ENCODE measurements at places on chromosomes 4 and X.

DNA sequence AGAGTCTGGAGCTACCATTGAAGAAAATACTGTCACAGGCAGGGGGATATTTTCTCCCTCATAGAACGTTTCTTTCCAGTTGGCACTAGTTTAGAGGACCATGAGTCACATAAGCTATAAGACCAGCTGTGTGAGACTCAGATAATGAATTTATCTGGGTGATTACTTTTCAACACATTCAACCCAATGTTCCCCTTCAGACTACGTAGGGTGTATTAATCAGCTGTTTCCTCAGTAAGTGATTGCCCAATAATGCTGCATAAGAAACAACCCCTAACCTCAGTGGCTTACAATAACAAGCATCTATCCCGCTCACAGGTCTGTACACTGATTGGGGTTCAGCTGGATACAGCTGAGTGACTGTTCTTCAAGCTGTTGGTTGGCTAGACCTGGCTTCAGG lies 38.1 kb downstream of the CBLL2 start:
- no peak for DNase-seq

- no peak for DNase-seq
Observed at GRCh38 chr4:4689694-4690440, 148.0 kb upstream of the STX18 start.

DNA sequence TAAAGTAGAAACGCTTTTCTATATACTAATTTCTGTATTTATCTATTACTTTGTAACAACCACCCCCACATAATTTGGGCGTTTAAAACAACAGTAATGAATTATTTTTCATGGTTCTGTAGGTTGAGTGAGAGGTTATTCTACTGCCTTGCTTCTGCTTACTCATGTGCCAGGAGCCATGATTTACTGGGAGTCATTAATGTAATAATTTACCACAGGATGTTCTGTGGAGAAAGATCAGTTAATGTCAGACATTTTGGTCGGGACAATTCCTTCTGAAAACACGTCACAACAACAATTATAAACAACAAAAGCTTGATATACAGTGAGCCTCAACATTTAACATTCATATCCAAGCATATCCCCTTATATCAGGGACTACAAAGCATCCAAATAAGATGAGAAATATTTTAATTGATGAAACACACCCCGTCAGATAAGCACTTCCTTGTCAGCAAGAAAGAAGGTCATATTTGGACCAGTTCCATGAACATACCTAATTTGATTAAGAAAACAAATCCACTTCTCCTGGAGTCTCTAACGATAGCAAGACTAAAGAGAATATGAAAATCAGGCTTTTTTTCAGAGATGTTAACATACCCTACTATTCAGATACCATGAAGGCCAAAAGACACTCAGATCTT lies 238.5 kb downstream of the PRDM5 start:
- no peak for DNase-seq

GRCh38 chr4:185210102-185210981 lies 944 bp downstream of the SNX25 start:
- peak; percentile 7 for DNase-seq

DNA sequence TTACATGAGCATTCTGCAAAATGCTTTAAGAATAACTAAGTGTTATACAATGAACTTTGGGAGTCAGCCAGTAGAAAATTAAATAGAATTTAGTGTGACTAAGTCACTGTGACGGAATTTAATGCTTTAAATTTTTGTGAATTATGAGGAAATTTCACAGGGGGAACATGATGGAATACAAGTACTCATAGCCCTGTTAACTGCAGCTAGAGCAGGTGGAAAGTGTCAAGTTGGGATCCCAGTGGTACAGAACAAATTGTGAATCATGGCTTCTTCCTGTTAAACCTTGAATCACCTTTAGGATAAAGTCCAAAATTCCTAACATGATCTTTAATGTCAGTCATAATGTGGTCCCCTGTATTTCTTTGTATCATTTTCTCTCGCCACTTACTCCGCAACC lies 212.2 kb upstream of the CENPE start:
- DNase-seq, result no peak

DNA sequence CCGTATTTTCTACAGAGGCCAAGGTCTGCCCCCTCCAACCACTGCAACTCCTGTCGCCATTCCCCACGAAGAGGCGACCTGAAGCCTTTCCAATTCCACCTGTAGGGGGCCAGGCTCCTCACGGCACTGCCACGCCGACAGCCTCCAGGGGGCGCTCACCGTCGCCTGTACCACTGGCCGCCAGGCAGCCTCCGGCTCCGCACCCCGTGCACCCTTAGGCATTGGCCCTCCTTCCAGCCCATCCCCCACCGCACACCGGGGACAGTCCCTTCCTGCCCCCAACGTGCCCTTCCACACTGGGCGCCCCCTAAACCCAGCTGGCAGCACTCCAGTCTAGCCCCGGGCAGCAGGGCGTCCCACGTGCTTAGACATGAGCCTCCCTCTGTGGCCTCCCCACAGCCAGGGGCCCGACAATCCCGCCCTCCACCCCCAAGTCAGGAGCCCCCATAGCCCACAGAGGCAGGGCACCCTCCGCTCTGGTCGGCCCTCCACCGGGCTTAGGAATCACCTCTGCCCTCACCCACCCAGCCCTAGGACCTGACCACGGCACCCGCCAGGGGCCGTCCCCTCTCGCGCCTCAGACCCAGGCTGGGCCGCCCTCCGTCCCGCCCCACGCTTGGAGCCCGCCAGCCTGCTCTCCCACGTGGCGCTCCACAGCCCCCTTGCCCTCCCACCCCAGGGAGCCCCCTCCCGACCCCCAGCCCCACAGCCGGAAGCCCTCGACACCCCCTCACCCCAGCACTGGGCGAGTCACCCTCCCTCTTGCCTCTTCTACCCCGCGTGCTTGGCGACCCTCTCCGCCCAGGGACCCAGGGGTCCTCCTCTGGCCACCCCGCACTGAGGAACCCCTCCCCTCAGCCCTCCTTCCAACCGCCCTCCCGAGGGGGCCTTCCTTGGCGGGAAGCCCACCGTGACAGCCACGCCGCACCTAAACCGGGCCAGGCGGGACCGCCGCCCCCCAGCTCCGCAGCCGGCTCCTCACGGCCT lies 711 bp downstream of the PNMA6E start:
- DNase-seq, result no peak

- no peak for DNase-seq
Observed at GRCh38 chr4:184748251-184748652, 14.4 kb upstream of the CENPU start.

DNA sequence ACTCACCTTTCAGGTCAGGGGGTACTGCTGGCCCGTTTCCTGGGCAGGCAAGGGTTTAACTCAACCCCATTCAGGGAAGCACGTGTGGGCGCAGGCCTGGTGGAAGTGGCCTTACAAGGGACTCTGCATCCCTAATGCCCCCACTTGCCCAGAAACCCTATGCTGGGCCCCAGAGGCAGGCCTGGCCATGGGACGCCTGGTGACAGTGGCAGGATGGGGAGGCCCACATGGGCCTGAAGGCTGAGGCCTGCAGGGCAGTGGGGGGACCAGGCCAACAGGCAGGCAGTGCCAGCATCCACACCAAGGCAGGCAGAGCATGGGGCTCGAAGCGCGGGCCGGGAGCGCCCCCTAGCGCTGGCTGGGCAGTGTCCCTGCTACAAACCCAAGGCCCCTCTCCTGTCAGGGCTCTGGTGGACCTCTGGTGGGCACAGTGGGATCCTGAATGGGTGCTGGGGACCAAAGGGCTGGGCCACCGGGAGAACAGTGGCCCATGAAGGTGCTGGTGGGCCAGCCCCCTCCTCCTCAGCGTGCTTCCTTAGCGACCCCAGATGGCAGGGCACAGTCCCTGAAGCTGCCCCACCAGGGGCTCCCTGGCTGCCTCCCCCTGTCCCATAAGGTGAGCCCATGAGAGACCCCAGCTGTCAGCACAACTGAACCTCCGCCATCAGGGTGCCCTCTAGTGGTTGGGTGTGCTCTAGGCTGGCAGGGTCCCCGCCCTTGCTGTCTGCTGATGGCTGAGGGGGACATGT lies 16.8 kb downstream of the FGFR3 start:
- DNase-seq, result no peak

GRCh38 chr4:7650606-7651385 lies 216.1 kb upstream of the PSAPL1 start:
- no peak for DNase-seq

- DNase-seq, result no peak
Observed at GRCh38 chr4:167421201-167421600, 186.9 kb upstream of the SPOCK3 start.

DNA sequence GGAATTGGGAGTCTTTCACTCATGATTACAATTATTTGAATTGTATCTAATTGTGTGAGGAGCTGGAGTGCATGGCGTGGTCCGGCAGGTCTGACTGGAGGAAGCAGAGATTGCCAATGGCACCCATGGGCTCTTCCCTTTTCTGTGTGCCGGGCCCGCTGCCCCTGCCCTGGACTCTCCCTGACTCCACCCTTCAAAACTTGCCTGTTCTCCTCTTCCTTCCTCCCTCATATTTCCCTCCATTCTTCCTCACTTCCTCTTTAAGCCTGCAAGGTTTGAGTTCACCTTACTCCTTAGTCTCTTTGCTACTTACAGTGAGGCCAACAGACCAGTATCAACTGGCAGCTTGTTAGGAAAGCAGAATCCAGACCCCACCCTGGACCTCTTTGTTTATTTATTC lies 6.5 kb upstream of the STBD1 start:
- no peak for DNase-seq

DNA sequence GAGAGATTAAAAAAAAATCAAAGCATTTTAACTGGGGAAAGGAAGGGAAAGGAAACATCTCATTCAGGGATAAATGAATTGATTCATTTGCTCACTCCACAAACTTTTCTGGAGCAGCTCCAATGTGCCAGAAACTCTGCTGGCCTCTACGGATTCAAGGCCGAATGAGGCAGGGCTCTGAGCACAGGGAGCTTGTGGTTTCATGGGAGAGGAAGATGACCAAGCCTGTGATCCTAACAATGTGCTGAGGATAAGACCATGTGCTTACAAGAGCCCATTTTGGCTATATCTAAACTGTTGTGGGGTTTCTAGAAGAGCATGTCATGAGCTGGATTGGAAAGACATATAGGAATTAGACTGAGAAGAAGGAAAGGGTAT lies 137.5 kb downstream of the ZNF674 start:
- DNase-seq, result no peak

DNA sequence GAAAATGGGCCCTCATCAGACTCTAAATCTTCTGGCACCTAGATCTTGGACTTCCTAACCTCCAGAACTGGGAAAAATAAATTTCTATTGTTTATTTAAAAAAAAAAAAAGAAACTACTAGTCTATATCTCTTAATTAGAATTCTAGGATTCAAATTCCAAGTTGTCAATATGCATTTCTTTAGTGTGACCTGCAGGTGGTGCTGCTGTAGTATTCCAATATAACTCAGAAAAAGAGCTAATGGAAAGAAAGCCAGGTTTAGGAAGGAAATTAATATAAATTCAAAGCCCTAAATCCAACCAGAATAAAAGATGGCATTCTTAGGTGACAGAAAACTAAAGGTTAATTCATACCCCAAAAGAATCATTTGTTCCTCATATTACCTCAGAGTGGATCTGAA lies 80.0 kb upstream of the NALF2 start:
- DNase-seq, result no peak

- DNase-seq, result no peak
Observed at GRCh38 chr4:159368320-159368719, 265.4 kb downstream of the RAPGEF2 start.

DNA sequence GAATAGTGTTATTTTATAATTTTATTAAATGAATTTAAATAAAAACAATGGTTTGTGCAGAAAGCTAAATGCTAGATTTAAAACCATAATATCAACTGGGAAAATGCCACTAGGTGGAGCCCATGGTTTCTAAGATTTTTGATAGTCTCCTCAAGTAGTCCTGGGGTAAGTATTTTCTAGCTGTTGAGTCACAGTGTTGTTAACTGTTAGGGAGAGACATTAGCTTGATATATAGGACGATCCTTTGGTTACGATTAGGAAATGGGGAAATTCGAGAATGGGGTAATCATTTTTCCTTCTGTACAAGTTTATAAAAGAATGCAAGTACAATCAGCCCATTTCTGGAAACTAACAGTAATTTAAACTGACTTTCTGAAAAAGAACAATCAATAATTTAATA lies 378.4 kb downstream of the ANKRD50 start:
- DNase-seq, result peak; percentile 50

GRCh38 chr4:47824840-47825239 lies 13.0 kb downstream of the CORIN start:
- no peak for DNase-seq

- no peak for DNase-seq
Observed at GRCh38 chrX:64206556-64207162, 1.2 kb upstream of the AMER1 start.
